ENCODE measurements at places on chromosomes 6 and 20. TPM values are rescaled to one million over a fixed set of nuclear protein-coding genes. Genes with fewer than 3 reads are reported as not detected.

The HCRTR2 gene
- total RNA-seq, result not detected

The SIRPB2 gene
- not detected for total RNA-seq

GRCh38 chr20:62860924-62861691 is 514 bp downstream of the TCFL5 start:
- peak; percentile 33 for DNase-seq

GRCh38 chr6:91681296-91681695 is 1094.4 kb upstream of the MAP3K7 start:
- no peak for DNase-seq

- DNase-seq, result no peak
Measured at GRCh38 chr6:44538807-44539201, 151.3 kb downstream of the CDC5L start.

DNA sequence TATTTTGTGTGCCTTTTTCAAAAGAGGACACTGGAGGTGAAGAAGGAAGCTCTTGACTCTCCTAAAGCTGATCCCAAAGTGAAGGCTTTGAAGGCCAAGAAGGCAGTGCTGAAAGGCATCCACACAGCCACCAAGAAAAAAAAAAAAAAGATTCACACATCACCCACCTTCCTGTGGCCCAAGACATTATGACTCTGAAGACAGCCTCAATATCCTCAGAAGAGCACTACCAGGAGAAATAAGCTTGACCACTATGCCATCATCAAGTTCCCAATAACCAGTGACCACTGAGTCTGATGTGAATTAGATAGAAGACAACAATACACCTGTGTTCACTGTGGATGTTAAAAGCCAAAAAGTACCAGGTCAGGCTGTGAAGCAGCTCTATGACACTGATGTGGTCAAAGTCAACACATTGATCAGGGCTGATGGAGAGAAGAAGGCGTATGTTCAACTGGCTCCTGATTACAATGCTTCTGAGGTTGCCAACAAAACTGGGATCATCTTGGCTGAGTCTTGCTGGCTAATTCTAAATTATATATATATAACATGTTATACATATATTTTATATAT is 59.4 kb downstream of the PLCG1 start:
- DNase-seq, result no peak

Data from M059J (cell line).